Immature natural killer cell (primary cell): ENCODE measurements at places on chromosomes 4 and X. TPM values are rescaled to one million over a fixed set of nuclear protein-coding genes. Genes with fewer than 3 reads are reported as not detected.

The PDGFRA gene
- not detected for polyA plus RNA-seq

The TCEAL7 gene
- not detected for polyA plus RNA-seq

The MTTP gene
- polyA plus RNA-seq, result not detected

The CCDC149 gene
- not detected for polyA plus RNA-seq
